ACHN (cell line): ENCODE measurements at places on chromosomes 5 and 9.

GRCh38 chr5:72015103-72015548 lies 92.1 kb upstream of the MAP1B start:
- DNase-seq: peak; percentile 24

- DNase-seq: no peak
Observed at GRCh38 chr5:165327631-165328030, 1822.2 kb downstream of the MAT2B start.

GRCh38 chr5:116583862-116584222 lies 9.2 kb upstream of the SEMA6A start:
- no peak for DNase-seq

- DNase-seq: peak; percentile 88
Observed at GRCh38 chr9:130866474-130866965, 30.1 kb downstream of the QRFP start.

DNA sequence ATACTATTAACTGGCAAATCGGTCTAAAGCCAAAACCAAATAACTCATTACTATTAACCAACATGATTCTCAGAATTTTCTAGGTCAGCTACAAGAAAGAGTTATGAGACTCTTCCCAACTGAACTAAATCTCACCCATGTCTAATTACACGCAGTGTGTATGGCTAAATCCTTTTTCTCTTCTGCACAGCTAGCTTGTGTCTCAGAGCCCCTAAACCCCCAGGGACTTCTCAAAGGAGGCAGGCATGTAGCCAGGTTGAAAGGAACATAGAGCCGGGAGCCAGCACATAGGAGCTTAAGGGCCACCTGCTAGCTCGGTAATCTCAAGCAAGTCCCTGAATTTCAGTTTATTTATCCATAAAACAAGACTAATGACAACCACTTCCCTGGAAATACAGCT lies 2.2 kb upstream of the GZMK start:
- DNase-seq: no peak

DNA sequence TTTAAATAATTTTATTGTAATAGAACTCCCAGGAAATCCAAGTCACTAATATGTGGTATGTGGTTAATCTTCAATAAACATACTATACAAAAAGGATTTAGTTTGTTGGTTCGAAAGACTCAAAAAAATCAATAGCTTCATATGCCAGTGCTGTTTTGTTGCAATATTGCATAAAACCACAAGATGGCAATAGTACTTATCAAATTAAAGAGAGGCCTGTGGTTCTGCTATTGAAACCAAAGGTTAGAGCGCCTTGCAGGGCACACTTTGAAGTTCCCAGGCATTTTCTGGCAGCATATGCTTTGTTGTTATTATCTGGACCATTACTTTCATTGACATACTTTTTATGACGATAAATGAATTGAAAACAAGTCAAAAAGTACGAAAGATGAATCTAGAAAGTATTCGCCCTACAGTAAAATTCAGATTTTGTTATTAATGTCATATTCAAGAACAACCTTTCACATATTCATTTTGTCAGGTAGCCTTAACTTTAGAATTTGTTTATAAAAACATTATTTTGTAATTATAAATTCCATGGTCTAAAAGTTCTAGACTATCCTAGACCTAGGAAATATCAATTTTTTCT lies 316.3 kb downstream of the MCTP1 start:
- DNase-seq: peak; percentile 79

GRCh38 chr5:93349613-93350012 lies 231.4 kb downstream of the NR2F1-AS1 start:
- no peak for DNase-seq

DNA sequence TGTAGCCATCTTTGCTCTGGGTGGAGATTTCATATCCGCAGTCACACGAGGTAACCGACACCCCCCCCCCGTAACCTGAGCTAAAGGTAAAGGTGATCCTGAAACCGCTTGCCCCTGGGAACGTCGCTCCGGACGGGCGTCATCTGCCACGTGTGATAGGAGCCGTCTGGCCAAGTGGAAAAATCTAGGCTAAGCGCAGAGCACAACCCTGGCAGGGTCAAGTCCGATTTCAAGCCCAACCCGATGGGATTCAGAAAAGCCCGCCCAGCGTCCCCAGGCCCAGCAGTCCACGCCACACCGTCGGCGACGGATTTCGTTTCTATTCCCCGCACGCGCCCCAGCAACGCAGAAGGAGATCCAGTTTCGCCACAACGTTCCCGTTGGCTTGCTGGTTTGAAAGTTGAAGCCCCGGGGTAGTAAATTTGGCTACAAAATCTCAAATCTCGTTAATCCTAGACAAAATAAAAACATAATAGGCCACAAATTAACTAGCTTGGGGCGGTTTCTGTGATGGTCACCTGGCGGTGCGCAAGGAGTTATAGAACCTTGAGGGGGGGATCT lies 32.4 kb upstream of the NFIB start:
- DNase-seq: no peak

GRCh38 chr5:124592891-124593290 lies 153.5 kb downstream of the ZNF608 start:
- no peak for DNase-seq

GRCh38 chr9:96450613-96451528 lies 902 bp downstream of the HABP4 start:
- peak; percentile 42 for DNase-seq

GRCh38 chr5:17895288-17896033 lies 261.2 kb downstream of the TAF11L14 start:
- no peak for DNase-seq
